ENCODE measurements at places on chromosomes 16 and 17.

GRCh38 chr17:50513495-50513894 is 5.3 kb downstream of the MYCBPAP start:
- no peak for DNase-seq

DNA sequence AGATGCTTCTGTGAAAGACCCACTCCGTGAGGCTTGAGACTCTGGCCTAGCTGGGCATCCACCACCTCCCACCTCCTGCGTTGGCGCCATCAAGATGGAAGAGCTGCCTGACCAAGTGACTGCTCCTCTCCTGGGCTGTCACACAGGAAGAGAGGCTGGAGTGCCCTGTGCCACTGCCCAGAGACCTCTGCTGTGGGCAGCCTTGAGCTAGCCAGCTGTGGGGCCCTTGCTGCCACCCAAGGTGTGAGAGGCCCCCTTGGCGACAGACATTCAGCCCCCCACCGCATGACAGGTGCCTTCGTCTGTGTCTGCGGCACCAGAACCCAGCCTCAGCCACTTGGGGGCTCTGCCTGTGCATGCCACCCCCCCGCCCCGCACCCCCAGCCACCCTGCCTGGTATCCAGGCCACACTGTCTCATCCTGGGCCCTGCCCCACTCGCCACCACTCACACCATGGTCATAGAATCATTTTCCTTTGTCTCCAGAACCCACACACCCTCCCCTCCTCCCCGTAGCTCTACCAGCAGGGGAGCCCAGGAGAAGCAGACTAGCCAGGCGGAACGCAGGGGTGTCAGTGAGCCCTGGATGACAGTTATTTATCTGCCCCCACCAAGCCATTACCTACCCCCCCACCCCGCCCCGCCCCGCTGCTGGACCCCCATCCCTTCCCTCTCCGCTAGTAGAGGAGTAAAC is 120.9 kb upstream of the LHX1 start:
- no peak for DNase-seq

GRCh38 chr16:2147981-2148671 is at the start of gene RAB26:
RAB26 (plus strand) TSS chr16:2148625; CDS start chr16:2148784, 159 bp downstream.
- peak; percentile 59 for DNase-seq

GRCh38 chr17:33127706-33128105 is 136.1 kb downstream of the SPACA3 start:
- no peak for DNase-seq

GRCh38 chr17:68302666-68303065 is 11.4 kb downstream of the ARSG start:
- DNase-seq, result no peak

DNA sequence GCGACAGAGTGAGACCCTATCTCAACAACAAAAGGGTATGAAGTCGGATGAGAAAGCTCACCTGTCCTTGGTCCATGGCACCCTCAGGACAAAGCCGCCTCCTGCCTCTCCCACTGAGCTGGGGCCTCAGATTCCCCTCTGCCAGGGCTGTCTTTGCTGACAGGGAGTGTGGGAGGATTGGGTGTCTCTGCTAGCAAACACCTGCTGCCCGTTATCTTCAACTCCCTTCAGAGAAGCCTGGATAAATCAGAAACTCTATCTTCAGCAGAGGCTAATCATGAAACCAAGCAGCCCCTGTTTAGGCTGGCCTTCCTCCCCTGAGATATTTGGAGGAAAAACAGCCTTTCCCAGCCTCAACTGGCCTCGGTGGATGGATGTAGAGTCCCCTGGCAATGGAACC is 36.3 kb upstream of the CDH1 start:
- DNase-seq, result no peak

GRCh38 chr17:46736100-46736499 is 82.4 kb downstream of the WNT3 start:
- DNase-seq, result no peak

- DNase-seq, result no peak
Observed at GRCh38 chr16:85455534-85455933, 157.6 kb upstream of the GSE1 start.

- no peak for DNase-seq
Observed at GRCh38 chr16:81621496-81621895, 157.6 kb upstream of the PLCG2 start.

GRCh38 chr16:589658-590187 is at the start of gene RAB40C:
RAB40C (plus strand) TSS chr16:590066; CDS start chr16:590292, 226 bp downstream.
- DNase-seq, result peak; percentile 99

DNA sequence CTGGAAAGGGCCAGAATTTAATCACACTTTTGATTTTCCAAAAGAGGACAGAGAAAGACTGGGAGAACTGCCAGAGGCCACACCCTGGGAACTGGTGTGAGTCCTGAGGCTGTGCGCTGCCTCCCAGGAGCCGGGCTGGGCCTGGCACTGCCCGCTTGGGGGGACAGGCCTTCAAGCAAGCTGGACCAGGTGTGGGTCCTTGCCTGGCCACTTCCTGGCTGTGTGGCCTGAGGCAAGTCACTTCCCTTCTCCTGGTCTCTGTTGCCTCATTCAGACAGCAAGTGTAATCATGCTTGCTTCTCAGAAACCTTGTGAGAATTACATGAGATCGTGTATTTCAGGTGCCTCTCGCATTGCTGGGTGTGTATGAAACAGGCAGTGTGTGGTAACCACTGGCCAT is 143.0 kb downstream of the SNX29 start:
- no peak for DNase-seq

DNA sequence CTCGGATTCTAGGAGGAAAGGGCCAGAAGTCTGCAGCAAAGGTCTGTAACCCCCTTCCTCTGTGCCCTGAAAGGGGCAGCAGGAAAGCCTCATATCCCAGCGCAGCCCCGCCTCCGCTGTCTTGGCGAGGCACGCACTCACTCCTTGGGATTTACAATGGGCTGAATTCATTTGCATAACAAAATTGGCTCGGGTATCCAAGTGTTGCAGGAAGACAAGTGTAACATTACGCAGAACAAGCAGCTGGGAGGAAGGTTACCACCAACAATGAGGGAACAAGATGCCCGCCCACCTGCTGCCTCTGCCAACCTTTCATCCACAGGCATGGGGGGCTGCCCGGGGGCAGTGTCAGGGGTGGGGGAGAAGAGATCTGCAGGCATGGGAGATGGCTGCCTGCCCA is 130.4 kb downstream of the MRM1 start:
- DNase-seq, result no peak

DNA sequence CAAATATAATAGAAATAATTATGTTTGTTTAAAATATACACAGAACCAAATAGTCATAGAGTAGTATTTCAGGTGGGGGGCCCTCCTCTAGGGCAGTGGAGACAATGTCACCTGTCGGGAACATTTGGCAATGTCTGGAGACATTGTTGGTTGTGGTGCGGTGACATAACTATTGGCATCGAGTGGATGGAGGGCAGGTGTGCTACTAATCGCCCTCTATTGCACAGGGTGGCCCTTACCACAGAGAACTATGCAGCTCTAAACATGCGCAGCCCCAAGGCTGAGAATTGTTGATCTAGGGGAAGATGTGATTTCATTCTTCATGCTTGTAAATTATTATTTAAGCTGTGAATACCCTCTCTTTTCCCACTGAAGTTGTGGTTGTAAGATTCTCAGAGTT is 594.0 kb downstream of the WWOX start:
- no peak for DNase-seq

DNA sequence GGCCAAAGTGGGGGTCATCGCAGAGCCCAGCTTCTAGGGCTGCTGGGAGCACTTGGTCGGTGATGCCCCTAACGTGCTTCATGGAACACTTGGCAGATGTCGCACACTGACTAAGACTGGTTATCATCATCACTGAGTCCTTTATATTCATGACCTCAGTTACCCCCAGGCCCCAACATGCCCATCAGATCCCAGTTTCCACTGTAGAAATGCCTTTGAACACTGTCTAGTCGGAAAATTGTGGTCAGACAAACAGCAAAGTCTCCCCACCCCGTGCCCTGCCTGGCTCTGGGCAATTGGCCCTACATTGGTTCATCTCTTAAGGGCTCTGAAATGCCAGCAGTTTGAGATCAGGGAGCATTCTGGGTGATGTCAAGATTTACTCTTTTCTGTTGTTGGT is 51.3 kb downstream of the NKD1 start:
- no peak for DNase-seq

DNA sequence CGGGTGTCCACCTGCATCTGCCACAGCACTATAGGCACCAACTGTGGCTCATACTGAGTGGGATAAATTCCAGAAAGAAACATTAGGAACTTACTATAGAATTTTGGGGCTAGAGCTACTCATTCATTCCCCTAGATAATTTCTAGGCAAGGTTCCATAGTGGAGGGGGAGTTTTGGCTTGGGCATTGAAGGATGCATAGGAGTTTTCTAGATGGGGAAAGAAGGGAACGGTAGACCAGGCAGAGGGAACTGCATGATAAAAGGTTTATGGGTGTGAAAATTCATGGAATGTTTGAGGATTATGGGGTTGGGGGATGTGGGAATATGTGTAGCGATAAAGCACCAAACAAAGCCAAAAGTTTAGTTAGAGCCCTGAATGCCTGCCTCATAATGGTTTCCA is 35.5 kb downstream of the IL4R start:
- DNase-seq, result no peak
